ENCODE measurements at places on chromosomes 3 and 15.

DNA sequence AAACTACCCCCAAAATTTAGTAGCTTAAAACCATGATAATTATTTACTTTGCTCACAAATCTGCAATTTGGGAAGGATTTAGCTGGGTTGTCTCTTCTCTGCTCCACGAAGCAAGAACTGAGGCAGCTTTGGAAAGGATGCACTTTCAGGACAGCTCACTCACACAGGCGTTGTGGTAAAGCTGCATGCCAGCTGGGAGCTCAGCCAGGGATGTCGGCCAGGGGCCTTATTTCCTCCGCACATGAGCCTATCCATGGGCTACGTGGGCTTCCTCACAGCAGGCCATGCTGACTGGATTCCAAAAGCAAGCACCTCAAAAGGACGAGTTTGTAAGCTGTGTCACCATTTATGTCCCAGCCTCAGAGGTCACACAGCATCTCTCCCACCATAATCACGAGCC, 301.3 kb upstream of the IGF1R start:
- no peak for DNase-seq

DNA sequence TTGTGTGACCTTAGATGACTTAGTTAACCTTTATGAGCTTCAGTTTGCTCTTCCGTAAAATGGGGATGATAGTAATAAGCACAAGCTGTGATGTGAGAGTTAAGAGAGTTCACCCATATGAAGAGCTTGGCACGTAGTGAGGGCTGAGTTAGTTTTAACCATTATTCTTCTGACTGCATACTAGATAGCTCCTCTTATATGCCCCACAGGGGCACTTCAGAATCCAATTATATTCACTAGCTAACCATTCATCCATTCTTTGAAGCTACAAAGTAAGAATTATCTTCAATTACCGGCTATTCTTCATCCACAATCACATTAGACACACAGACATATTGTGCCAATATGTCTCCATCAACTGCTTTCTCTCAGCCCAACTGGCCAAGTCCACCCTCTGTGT, 159.0 kb upstream of the STT3B start:
- DNase-seq: no peak

DNA sequence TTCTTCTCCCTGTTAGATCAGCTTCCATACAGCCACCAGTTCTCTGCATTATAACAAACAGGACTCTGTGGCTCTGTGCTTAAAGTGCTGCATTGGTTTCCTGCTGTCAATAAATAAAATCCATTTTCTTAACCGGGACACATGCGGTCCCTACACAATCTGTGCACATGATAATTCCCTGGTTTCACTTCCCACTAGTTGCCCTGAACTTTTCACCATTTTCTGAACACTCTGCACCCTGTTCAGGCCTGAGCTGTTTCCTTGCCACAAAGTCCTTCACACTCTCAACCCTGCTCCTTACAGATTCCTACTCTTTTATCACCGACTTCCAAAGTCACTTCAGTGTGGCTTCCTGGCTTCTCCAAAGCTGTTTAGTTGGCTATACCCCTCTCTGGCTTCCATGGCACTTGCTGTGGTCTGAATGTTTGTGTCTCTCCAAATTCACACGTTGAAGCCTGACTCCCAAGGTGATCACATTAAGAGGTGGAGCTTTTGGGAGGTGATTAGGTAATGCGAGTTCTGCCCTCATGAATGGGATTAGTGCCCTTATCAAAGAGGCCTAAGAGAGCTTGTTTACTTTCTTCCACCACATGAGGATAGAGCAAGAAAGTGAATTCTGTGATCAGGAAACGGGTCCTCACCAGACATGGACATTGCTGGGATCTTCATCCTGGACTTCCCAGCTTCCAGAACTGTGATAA, 233.4 kb downstream of the CHST2 start:
- DNase-seq: no peak

DNA sequence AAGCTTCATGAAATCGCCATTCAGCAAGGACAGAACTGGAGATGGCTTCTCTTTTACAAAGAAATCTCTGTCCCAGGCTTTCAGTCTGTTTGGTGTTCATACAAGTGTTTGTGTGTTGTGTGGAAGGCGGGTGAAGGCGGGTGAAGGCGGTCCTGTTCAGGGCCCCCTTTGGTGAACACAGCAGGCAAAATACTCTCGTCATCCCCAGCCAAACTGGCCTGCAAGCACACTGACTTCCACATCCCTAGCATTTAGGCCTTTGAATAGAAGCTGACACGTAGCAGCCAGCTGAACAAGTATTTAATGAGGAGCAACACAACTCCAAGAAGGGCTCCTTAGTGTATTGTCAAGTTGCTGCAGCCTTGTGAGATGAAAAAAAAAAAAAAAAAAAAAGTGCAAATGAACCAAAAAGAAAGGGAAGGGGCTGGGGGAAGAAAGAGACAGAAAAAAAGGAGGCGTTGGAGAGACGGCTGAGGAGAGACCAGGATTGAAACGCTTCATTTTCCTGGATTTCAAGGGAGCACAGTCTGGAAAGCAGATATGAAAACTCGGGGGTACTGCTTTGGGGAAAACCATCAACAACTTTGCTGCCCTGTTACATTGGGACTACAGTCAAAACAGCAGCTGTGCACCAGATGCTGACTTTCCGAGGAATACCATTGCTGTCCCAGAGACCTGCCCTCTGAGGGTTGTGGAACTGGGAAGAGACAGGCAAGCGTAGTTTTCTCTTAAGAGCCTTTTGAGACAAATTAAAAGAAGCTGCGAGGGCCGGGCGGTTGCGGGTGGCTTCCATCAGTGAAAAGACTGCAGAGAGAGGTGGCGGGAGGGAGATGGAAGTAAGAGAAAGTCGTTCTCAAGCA, 74.6 kb downstream of the TGFBR2 start:
- no peak for DNase-seq

- DNase-seq: no peak
Measured at GRCh38 chr3:21665444-21666100, 85.4 kb downstream of the ZNF385D start.

GRCh38 chr3:179672918-179673317, 20.1 kb downstream of the USP13 start:
- no peak for DNase-seq

- no peak for DNase-seq
Measured at GRCh38 chr3:28134792-28135375, 106.5 kb upstream of the CMC1 start.

DNA sequence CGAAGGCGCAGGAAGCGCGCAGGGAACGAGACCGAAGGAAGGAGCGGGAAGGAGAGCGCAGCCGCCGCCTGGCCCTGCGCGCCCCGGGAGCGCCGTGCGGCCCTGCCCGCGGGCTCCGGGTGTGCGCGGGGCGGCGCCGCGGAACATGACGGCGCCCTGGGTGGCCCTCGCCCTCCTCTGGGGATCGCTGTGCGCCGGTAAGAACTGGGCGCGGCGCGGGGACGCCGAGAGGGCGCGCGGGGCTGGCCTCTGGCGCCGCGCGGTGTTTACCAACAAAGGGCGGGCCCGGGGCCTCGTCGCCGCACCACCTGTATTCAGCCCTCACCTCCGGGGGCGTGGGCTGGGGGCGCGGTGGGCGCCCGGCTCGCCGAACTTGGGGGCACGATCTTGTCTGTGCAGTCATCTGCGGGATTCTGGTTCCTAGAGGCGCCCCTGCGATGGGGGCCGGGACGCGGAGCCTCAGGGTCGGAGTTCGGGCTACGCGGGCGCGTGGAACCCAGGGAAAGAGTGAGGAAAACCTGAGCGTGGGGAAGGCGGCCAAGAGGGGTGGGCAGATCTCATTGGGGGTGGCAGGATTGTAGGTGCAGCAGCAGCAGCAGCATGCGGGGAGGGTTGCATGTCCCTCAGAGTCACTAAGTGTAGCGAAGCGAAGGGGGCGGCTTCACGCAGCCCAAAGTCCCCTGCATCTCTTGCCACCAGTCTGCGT, 641 bp downstream of the ACVR2B start:
- no peak for DNase-seq

DNA sequence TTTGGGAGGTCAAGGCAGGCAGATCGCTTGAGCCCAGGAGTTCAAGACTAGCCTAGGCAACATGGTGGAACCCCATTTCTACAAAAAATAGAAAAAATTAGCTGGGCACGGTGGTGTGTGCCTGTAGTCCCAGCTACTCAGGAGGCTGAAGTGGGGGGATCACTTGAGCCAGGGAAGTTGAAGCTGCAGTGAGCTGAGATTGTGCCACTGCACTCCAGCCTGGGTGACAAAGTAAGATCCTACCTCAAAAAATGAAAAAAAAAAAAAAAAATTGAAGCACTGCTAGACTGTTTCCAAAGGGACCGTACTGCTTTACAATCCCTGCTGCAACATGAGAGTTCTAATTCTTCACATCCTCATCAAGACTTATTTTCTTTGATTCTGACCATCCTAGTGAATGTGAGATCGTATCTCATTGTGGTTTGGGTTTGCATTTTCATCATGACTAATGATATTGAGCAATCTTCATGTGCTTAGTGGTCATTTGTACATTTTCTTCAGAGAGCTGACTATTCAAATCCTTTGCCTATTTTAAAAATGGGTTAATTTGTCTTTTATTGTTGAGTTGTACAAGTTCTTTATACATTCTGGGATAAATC, 10.8 kb downstream of the CMTM8 start:
- DNase-seq: no peak

GRCh38 chr3:188239577-188239976, 85.6 kb downstream of the LPP start:
- DNase-seq: no peak

- DNase-seq: no peak
Measured at GRCh38 chr3:58880182-58880581, 169.6 kb downstream of the CFAP20DC start.

DNA sequence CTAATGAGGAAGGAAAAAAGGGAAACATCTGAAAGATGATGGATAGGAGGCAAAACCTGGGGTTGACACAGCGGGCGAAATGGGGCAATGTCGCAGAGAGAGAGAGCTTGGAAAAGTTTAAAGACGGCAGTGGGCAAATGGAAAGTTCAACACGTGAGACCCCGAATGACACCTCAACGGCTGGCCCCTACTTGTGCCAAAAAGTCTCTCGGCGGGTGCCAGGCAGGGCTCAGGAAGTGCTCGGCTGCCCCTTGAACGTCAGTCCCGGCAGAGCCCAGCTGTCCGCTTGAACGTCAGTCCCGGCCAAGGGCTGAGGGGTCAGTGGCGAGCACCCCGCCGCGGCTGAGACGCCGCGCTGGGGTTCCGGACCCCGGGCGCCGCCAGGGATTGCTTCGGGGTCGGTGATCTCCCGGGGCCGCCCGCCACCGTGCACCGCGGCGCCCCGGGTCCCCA, 658 bp downstream of the EOGT start:
- no peak for DNase-seq

GRCh38 chr3:49657208-49657915, 16.8 kb upstream of the APEH start:
- DNase-seq: no peak

GRCh38 chr3:126914226-126914625, 68.7 kb upstream of the PLXNA1 start:
- DNase-seq: no peak

GRCh38 chr3:13239467-13239760, 166.2 kb upstream of the IQSEC1 start:
- no peak for DNase-seq

GRCh38 chr3:169661361-169662131, 2.0 kb downstream of the MECOM start:
- DNase-seq: no peak

DNA sequence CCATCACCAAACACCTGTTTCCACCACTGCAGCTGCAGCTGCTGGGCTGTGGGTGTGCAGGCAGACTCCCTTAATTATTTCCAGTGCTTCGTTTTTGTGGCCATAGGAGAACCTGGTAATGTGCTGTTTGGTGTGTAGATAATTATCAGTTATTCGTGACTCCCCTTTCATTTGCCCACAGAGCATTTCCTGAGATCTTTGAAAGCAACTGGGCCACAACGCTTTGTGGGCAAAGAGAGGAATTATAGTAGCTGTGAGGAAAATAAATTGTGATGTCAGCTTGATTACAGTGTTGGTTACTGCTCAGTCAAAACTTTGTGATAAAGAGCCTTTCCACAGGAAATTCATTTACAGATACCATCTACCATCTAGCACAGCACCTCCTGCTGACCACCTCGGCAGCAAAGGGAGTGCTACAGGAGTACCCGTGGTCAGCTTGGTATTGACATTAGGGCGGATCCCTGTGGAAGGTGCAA, 193.3 kb upstream of the SLCO3A1 start:
- no peak for DNase-seq

DNA sequence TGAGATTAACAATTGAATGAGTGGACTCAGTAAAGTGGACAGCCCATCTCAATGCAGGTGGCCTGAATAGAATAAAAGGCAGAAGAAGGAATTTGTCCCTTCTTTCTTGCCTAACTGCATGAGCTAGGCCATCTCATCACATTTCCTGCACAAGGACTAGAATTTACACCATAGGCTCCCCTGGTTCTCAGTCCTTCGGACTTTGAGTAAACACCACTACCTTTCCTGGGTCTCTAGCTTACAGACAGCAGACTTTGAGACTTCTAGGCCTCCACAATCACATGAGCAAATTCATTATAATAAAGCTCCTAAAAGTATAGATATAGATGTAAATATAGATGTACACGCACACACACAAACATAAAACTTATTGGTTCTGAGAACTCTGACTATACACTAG, 28.3 kb downstream of the MTHFS start:
- no peak for DNase-seq

DNA sequence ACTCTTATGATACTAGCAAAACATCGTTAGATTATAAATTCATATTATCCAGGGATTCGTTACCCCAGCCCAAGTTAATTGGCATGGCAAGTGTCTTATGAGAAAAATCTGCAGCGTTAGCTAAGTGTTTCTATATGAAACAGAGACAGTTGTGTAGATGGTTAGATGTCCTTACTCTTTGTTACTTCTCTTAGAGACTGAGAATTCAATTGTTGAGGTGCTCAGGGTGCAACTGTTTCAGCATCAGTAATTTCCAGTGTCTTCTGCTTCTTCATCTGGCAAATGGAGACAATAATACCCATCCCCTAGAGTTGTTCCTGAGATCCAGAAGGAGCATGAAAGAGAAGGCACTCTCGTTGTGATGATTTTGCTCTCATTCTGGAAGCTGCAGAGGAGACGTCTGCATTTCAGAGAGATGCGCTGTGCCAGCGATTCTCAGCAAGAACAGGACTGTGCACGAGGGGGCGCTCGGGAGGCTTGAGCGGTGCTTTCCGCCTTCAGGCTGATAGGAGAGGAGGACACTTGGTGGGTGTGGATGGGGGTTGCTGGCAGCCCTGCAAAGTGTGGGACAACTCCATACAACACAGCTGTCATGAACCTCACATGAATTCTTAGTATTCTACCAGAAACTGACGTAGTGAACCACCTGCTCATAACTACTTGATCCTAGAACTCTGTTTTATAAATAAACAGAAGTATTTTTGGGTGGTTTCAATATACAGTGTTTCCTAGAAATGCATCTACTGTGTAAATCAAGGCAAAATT, 39.7 kb upstream of the SPSB4 start:
- peak; percentile 61 for DNase-seq

- DNase-seq: no peak
Measured at GRCh38 chr3:64627471-64628321, 60.1 kb downstream of the ADAMTS9 start.

GRCh38 chr15:28981921-28982320, 96.1 kb downstream of the APBA2 start:
- no peak for DNase-seq

All from stimulated activated CD4-positive, alpha-beta T cell treated with anti-CD3 and anti-CD28 coated beads, TNF-alpha, amount 100 ng/mL, for 1 hour (primary cell).